Keratinocyte (primary cell): ENCODE measurements at places on chromosomes 16 and 17. TPM values are rescaled to one million over a fixed set of nuclear protein-coding genes. Genes with fewer than 3 reads are reported as not detected.

Gene NFATC2IP
- polyA plus RNA-seq: 51.4 to 57.0 TPM (median 56.5 TPM) in 3 replicates

Gene MYH1
- polyA plus RNA-seq: not detected in 3 replicates

Gene TERB1
- polyA plus RNA-seq: 0.17 to 0.22 TPM in 2 of 3 replicates, not detected in the other

Gene SOX15
- polyA plus RNA-seq: 85.7 to 111 TPM (median 86.2 TPM) in 3 replicates

Gene CYLD
- polyA plus RNA-seq: 14.9 to 24.7 TPM (median 23.4 TPM) in 3 replicates

Gene RHBDL3
- not detected in 3 replicates for polyA plus RNA-seq

Gene MPRIP
- 76.4 to 113 TPM (median 93.2 TPM) in 3 replicates for polyA plus RNA-seq

Gene CD300A
- polyA plus RNA-seq: 0.07 to 0.10 TPM in 2 of 3 replicates, not detected in the other

Gene MSI2
- 16.7 to 25.0 TPM (median 22.3 TPM) in 3 replicates for polyA plus RNA-seq

Gene PRSS21
- 0.52 to 1.0 TPM (median 0.99 TPM) in 3 replicates for polyA plus RNA-seq

Gene SLC16A6
- polyA plus RNA-seq: 0.03 to 0.42 TPM (median 0.14 TPM) in 3 replicates

Gene ATP1B2
- polyA plus RNA-seq: not detected in 3 replicates

Gene CMTM1
- polyA plus RNA-seq: 0.23 to 0.85 TPM (median 0.24 TPM) in 3 replicates

Gene FGF11
- 27.4 to 46.9 TPM (median 30.4 TPM) in 3 replicates for polyA plus RNA-seq

Gene KRT40
- 0.03 TPM in 2 of 3 replicates, not detected in the other for polyA plus RNA-seq
